Stimulated activated CD4-positive, alpha-beta T cell treated with anti-CD3 and anti-CD28 coated beads, Interleukin-12 subunit alpha, Interleukin-12 subunit beta, amount 100 ng/mL, for 24 hours (primary cell): ENCODE measurements at places on chromosomes 12 and 14.

DNA sequence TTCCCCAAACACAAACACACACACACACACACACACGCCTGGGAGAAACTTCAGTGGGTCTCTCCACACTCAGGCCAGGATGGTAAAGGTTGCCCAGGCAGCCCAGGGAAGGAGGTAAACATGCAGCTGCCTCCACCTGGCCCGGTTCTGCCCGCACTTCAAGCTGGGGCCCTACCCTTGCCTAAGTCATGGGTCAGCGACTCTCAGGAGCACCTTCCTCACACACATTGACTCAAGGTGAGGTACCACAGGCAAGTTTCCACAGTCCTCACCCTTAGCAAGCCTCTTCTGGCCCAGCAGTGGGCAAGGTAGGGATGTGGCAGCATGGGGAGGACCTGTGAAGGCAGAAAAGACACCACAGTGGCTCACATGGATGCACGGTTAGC, 14.1 kb upstream of the FAIM2 start:
- DNase-seq, result no peak

DNA sequence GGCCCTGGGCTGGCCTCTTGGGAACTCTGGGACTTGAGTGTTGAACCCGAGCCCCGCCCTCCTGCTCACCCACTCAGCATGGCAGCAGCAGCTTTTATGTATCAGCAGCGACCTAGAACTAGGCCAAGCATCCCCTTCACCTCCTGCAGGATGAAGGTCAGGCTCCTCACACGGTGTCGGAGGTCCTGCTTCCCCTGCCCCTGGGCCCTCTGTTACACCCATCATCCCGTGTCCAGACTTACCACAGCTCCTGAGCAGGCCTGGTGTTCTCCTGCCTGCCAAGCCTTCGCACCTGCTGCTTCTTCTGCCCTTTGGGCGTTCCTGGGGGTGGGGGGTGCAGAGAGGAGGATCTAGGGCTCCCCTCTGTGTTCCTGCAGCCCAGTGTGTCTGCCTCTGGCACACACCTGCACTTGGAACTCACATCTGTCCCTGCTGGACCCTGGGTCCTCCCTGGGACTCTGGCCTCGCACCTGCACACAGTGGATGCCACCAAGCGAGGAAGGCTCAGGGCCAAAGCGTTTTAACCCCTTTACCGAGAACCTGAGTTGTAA, 80.3 kb downstream of the PAPOLA start:
- DNase-seq, result no peak

GRCh38 chr12:24366514-24366913, 417.0 kb upstream of the SOX5 start:
- DNase-seq, result no peak

DNA sequence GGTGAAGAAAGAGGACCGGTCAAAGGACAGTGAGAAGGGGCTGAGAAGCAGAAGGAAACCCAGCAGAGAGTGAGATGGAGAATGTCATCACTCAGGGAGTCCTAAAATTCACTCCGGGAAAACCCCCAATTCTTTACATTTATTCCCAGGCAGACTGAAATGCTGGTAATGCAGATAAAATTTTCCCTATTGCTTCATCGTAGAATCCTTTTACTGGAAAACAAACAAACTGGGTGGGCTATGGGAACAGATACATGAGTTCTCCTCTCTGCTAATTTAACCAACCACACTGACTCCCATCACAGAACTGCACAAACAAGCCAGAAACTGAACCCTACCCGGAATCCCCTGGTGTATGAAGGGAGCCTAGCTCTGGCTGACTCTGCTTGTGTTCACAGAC, 20.9 kb downstream of the HEBP1 start:
- DNase-seq, result no peak

DNA sequence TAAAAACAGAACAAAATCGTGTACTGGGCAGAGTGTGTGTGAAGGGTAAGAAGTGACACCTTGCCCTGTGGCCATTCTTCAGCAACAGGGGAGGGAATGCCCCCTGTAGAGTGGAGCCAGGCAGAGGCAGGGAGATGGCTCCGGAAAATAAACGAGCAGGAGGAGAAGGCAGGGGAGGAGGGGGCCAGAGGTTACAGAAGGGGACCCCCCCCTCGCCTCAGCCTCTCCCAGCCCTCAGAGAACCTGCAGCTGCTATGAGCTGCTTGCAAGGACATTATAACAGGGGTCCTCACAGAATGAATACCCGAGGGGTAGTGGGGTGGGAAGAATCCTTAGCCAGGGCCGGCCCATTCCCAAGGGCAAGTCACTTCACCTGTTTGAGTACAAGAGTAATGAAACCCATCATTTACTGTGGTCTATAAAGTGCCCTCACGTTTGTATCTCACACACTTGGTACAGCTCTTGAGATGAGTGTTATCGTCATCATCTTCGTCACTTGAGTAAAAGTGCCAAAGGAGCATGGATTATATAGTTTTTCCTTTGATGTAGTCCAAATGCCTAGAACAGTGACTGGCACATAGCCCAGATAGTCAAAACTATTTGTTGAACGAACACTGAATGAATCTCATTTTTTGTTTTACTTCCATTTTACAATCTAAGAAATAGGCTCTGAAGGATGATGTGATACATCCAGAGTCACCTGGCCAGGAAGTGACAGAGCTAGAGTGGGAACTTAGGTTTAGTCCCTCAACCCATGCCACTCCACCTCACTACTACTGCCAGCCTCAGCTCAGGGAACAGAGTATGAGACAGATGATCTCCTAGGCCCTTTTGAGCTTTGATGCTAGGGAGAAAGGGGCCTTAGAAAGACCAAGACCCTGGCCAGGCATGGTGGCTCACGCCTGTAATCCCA, 14.5 kb downstream of the SCNN1A start:
- DNase-seq, result no peak

- no peak for DNase-seq
These were observed 1.2 kb upstream of the CLEC2B start for GRCh38 chr12:9870286-9870866.

- no peak for DNase-seq
These were observed 11.2 kb downstream of the BCL2L14 start for GRCh38 chr12:12081836-12082497.

DNA sequence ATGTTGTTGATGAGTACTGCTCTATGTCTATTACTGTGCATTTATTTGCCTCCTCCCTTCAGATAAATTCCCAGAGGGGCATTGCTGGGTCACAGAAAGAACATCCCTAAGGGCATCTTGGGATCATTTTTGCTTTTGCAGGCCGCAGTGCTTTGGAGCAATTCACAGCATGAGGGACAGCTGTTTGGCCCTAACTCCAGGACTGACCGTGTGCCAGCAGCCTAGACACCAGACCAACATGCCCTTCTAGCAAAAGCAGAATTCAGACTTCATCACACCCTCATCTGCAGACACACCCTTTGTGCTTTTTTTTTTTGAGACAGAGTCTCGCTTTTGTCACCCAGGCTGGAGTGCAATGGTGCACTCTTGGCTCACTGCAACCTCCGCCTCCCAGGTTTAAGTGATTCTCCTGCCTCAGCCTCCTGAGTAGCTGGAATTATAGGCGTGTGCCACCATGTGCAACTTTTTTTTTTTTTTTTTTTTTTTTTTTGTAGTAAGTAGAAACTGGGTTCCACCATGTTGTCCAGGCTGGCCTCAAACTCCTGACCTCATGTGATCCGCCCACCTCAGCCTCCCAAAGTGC, 31.0 kb downstream of the RNF34 start:
- DNase-seq, result no peak

- no peak for DNase-seq
These were observed 10.6 kb upstream of the NUMB start for GRCh38 chr14:73468828-73469375.

- no peak for DNase-seq
These were observed 65.1 kb downstream of the FBXW8 start for GRCh38 chr12:116975779-116976393.

GRCh38 chr14:32256576-32256975, 53.5 kb upstream of the RNU6-8 start:
- DNase-seq, result no peak

DNA sequence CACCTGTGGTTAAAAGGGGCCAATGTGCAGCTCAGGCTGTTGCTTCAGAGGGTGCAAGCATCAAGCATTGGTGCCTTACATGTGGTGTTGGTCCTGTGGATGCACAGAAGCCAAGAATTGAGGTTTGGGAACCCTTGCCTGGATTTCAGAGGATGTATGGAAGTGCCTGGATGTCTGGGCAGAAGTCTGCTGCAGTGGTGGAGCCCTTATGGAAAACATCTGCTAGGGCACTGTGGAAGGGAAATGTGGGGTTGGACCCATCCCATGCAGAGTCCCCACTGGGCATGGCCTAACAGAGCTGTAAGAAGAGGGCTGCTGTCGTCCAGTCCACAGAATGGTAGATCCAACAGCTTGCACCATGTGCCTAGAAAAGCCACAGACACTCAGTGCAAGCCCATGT, 36.6 kb downstream of the PCNX1 start:
- no peak for DNase-seq

- no peak for DNase-seq
These were observed 60.0 kb upstream of the ELK3 start for GRCh38 chr12:96134200-96134599.

- DNase-seq, result no peak
These were observed 183.3 kb downstream of the PTPRO start for GRCh38 chr12:15505616-15506015.

DNA sequence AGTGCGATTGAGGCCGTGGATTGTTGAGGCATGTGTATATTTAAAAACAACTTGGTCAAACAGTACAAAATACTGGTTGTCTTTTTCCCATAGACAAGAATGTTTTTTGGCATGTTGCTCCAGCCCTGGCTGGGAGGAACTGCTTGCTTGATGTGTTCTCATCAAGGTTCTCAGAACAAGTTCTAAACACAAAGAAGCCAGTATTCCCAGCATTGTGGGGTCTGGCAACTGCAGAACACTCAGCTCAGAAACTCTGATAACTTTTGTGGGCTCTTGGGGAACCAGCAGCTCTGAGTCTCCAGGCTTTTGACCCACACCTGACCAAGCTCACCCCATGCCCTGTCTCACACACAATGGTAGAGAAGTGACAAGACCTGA, 27.1 kb upstream of the DICER1 start:
- no peak for DNase-seq

GRCh38 chr14:24172871-24173281, 996 bp downstream of the REC8 start:
- DNase-seq, result no peak

DNA sequence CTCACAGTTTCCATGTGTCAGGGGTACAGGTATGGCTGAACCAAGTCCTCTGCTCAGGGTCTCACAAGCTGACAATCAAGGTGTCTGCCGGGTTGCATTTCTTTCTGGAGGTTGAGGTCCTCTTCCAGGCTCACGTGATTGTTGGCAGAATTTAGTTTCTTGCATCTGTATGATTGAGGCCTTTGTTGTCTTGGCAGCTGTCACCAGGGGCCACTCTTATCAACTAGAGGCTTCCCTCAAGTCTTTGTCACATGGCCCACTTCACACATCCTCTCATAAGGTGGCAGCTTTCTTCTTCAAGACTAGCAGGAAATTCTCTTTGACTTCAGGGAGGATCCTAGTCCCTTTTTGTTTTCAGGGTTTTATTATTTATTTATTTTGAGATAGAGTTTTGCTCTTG, 46.0 kb upstream of the FOS start:
- no peak for DNase-seq

DNA sequence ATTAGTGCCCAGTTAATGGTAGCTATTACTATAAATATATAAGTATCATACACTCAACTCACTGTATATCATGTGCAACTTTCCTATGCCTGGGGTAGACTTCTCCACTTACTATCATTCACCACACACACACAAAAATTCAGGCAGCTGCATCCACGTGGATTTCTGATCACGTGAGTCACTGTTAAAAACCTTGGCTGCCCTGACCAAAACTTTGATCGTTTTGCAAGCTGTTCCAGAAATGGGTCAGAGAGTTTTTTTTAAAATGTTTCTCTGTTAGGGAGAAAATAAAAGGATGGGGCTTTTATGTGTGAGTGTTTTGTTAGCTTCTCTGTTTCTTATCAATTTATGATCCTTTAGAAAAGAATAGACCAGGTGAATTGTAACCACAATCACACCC, 198.2 kb upstream of the CNOT2 start:
- no peak for DNase-seq

GRCh38 chr14:69880893-69881292, 1.7 kb downstream of the SMOC1 start:
- DNase-seq, result no peak

DNA sequence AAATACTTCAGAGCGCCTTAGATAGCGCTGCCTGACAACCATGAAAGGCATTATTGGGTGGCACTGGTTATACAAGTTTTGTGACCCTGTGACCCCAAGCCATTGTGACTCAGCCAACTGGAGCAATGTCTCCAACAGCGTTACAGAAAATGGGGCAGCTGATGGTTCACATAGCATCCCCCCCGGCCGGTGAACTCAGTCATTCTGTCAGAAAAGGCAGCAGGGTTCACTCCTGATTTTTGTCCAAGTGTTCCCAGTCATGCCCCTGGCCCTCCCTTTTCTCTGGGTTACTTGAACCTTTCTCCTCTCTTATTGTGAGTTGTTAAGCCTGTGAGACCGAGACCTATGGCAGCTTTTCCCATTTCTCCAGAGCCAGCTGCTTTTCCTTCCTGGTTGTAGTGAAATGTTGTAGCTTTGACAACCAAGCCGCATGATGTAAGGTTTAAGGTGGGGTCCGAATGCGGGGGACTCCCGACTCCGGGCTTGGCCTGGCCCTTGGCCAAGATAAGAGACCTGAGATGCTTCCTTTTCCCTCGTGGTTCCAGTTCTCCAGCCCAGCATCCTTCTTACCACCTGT, 22.0 kb downstream of the CD9 start:
- no peak for DNase-seq

GRCh38 chr12:80864046-80864735, 73.5 kb downstream of the LIN7A start:
- DNase-seq, result no peak

DNA sequence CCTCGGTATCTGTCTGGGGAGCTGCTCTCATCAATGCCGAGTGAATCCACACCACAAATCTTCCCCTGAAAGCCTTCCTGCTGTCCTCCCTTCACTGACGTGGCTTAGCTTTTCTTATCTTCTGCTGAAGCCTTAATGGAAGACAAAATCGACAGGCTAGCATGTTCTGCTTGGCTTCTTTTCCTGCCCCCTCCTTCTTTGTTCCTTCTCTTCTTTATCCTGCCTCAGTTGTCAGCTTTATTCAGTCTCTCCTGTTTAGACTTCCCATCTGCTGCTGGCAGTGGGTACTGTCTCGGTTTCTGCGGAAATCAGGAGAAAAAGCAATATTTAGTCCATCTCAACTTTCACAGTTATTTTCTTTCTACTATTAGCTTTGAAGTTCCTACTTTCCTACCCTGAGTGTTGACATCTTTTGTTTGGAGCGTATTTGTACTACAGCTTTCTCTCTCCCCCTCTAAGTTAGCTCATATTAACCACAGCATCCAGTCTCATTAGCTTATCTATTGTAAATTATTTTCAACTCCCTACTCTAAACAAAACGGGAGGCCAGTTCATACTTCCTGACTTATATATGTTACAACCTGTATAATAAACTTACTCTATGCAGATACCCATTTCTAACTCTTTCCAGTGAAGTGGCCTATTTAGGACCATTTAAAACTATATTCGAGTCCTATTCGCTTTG, 226.0 kb downstream of the DACT1 start:
- DNase-seq, result no peak

DNA sequence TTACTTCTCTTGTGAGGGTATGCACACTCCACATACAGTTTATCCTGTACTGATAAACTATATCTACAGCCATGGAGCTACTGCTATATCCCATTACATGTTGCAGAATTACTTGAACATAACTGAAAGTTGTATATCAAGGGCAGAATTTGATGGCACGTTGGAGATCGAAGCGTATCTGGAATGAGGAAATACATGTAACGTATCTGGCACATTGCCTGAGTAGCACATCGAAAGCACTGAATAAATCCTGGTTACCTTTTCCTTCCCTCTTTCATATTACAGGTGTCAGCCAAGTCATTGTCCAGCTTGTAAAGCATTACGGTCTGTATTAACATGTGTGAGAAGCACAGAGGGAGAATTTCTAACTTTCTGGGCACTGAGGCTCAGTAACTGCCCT, 42.1 kb upstream of the LIN7A start:
- no peak for DNase-seq
